A549 (cell line): ENCODE measurements at places on chromosomes 12 and 14.
A peak's percentile ranks its signal among the peaks of the same experiment; 100 is the strongest.

DNA sequence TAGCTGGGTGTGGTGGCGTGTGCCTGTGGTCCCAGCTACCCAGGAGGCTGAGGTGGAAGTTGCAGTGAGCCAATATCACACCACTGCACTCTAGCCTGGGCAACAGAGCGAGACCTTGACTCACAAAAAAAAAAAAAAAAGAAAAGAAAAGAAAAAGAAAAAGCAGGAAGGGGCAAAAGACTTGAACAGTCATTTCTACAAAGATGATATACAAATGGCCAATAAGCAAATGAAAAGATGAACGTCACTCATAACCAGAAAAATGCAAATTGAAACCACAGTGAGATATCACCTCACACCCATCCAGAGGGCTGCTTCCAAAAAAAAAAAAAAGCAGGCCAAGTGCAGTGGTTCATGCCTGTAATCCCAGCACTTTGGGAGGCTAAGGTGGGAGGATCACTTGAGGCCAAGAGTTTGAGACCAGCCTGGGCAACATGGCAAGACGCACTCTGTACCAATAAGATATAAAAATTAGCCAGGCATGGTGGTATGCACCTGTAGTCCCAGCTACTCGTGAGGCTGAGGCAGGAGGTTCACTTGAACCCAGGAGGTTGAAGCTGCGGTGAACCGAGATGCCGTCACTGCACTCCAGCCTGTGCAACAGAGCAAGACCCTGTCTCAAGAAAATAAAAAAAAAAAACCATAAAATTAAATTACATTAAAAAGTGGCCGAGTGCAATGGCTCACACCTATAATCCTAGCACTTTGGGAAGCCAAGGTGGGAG lies 20.5 kb downstream of the UBC start:
- DNase-seq = no peak

- no peak for DNase-seq
Observed at GRCh38 chr14:90698379-90698869, 117.8 kb downstream of the TTC7B start.

- no peak for DNase-seq
Observed at GRCh38 chr14:68236582-68237458, 417.2 kb downstream of the RAD51B start.

DNA sequence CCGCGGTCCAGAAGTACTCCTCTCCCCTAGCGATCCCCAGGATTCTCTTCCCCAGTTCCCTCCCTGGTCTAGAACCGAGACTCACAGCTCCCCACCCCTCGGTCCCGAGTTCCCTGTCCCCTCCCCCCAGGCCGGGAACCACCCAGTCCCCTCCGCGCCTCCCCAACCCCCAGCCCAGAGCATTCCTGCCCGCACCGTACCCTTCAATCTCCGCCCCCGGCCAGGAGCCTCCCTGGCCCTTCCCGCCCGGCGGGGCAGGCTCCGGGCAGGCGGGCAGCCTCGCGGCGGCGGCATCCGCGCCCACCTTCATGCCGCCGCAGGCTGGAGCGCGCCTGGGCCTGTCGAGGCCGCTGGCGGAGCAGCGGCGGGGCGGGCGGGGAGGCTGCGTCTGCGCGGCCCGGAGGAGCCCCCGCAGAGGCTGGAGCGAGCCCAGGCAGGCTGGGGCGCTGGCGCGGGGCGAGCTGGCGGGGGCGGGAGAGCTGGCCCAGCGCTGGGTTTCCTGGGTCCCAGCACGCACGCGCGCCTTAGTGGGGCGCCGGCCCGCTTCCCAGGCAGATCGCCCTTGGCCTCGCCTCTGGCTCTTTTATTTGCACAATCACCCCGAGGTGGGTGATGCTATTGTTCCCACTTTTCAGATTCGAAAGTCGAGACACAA lies 22.2 kb upstream of the GPR132 start:
- DNase-seq = peak; percentile 78
